ENCODE measurements at places on chromosomes 6 and 20.

DNA sequence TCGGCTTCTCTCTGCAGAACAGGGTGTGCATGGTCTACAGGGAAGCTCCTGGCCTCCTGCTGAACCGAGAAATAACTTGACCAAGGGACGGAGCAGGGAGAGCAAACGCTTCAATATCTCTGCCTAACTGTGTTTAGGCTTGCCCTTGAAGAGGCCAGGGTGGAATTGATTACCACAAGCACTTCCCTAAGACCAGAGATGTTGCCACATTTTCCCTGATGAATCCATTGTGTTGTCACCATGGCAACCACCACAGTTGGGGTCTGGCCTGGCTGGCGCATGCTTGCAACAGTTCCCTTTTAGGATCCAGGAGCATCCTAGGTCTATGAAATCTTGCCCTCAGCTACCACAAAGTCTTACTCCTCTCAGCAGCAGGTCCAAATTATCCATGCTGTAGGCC lies 213.5 kb upstream of the SULF2 start:
- DNase-seq: no peak

GRCh38 chr6:43221046-43221972 lies 8.0 kb downstream of the DNPH1 start:
- no peak for DNase-seq

GRCh38 chr6:123016431-123017103 lies 20.5 kb downstream of the CLVS2 start:
- DNase-seq: no peak

GRCh38 chr6:5679691-5680090 lies 327.0 kb downstream of the NRN1 start:
- DNase-seq: no peak

- no peak for DNase-seq
Observed at GRCh38 chr20:63829603-63829944, 1.5 kb downstream of the ZBTB46 start.

- DNase-seq: no peak
Observed at GRCh38 chr6:131122516-131122915, 12.8 kb upstream of the AKAP7 start.

- DNase-seq: no peak
Observed at GRCh38 chr6:139496654-139497344, 122.4 kb upstream of the CITED2 start.

All from HS-5 (cell line).